Epithelial cell of alveolus of lung (primary cell): ENCODE measurements at places on chromosomes 7 and 10. TPM values are rescaled to one million over a fixed set of nuclear protein-coding genes. Genes with fewer than 3 reads are reported as not detected.

The WDR86 gene
- total RNA-seq, result 1.7 and 16.6 TPM in 2 replicates

The DLX5 gene
- 0.13 TPM in 1 of 2 replicates, not detected in the other for total RNA-seq

The TAS2R60 gene
- not detected in 2 replicates for total RNA-seq

The HABP2 gene
- total RNA-seq, result not detected in 2 replicates

The VAX1 gene
- total RNA-seq, result not detected in 2 replicates

The CYP26C1 gene
- total RNA-seq, result 0.13 TPM in 1 of 2 replicates, not detected in the other
